ENCODE measurements at places on chromosomes 5 and 9.

GRCh38 chr9:87869082-87869481 lies 13.6 kb upstream of the SPATA31E1 start:
- no peak for DNase-seq

- no peak for DNase-seq
These were observed 15.5 kb downstream of the ZBTB34 start for GRCh38 chr9:126875756-126876510.

- no peak for DNase-seq
These were observed 98.1 kb downstream of the DOCK8 start for GRCh38 chr9:312596-313320.

GRCh38 chr5:132102101-132102701 lies 28.6 kb downstream of the CSF2 start:
- DNase-seq = no peak

DNA sequence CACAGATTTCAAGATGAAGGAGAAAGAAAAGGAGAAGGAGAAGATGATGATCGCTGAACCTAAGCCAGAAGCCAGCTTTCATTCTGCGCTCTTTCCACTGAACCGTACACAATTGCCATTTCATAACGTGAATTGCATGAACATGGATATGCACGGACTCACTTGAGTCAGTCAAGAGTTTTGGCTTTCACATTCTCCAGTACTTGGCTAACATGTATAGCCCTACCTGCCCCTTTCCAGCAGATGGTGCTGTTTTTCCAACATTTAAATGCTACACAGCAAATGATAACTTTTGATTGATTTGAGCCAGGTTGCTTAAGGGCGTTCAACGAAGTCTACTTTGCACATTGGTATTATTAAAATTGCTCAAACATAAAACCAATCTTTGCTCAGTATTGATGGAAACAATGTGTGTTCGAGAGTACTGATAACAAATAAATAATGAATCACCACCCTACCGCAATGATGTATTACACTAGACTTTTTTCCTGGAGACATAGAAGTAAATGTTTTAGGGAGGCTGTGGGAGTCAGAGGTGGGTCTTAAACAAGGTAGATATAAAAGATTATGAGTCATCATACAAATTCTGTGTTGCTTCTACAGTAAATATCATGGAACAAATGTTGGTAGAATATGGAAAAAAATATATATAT lies 196.4 kb downstream of the TRPM3 start:
- DNase-seq = peak; percentile 1

DNA sequence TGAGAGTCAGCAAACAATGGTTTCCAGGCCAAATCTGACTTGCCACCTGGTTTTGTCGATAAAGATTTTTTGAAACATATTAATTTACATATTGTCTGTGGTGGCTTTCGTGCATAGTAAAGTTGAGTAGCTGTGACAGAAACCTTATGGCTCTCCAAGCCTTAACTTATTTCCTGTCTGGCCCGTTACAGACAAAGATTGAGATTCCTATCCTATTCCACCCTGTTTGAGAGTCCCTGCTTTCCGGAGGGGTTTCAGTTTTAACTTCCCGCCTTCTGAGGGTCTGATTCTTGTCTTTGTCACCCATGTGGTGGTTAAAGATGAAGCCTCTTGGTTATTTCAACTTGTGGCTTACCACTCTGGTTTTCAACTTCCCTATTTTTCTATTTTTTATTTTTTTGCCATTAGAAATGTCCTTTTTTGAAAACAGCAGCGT lies 11.4 kb downstream of the OTULIN start:
- DNase-seq = no peak

- DNase-seq = peak; percentile 14
These were observed 121.6 kb downstream of the OXCT1 start for GRCh38 chr5:41748631-41749030.

- no peak for DNase-seq
These were observed 25.7 kb downstream of the NMUR2 start for GRCh38 chr5:152379331-152379730.

DNA sequence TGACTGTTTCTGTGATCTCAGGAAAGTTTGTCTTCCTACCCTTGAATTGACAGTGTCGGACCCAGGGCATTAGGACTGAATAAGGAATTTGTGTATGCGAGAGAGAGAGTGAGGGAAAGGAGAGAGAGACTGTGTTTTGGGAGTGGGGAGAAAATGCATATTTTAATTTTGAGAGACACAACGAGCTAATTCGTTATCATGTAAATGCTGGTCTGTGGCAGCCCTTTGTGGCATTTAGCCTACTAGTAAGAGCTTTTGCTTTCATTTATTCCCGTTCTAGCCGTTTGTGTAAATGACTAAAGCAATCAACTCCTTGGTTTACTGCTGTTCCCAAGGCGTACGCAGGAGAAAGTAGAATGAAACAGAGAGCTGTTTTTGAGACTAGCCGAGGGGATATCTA lies 79.8 kb upstream of the MAMDC2 start:
- DNase-seq = no peak

DNA sequence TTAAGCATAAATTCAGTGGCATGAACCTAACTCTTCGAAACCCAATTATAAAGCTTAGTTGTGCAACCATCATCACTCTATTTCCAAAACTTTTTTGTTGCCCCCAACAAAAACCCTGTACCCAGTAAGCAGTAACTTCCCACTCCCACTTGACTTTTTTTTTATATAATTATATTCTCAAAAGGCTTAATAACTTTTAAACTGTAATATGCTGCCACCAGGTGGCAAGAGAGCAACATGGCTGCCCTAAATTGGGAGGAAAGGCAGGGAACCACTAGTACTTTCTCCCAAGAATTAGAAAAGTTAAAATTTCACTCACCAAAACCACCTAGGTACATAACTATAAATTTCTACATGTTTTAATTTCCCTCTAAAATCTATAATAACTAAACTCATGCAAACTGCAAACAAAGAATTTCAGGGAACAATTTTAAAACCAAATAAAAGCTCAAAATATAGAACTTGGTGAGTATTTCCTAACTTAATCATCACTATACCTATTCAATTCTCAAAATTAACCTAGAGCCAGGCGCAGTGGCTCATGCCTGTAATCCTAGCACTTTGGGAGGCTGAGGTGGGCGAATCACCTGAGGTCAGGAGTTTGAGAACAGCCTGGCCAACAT lies 50.2 kb upstream of the RNF38 start:
- DNase-seq = no peak

- no peak for DNase-seq
These were observed 521.3 kb downstream of the EFNA5 start for GRCh38 chr5:107149243-107150005.

GRCh38 chr5:154743812-154744211 lies 11.4 kb upstream of the LARP1 start:
- DNase-seq = no peak

GRCh38 chr9:98108531-98109031 lies 10.4 kb downstream of the TRIM14 start:
- DNase-seq = no peak

DNA sequence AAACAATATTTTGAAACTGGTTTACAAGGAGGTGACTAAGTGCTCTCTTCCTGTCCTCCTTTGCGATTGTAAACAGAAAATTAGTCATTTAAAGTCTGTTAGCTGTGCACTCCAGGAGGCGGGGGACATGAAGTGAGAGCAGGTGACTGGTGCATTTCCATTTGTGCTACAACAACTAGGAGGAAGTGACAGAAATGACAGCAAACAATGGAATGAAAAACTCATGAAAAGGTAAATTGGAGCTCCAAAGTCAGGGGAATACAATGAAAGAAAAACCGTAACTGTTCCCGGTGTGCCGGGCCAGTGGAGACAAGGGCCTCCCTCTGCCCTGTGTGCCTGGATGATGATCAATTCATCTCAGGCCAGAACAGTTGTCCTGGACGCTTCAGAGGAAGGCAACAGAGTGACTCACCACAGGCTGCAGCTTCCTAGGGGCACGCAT lies 439.9 kb downstream of the GADD45G start:
- no peak for DNase-seq

GRCh38 chr5:56922922-56923321 lies 13.5 kb downstream of the SETD9 start:
- DNase-seq = no peak

- DNase-seq = no peak
These were observed 86.5 kb downstream of the BNC2 start for GRCh38 chr9:16784002-16784401.

GRCh38 chr9:130536701-130537107 lies 42.7 kb upstream of the FUBP3 start:
- DNase-seq = no peak

DNA sequence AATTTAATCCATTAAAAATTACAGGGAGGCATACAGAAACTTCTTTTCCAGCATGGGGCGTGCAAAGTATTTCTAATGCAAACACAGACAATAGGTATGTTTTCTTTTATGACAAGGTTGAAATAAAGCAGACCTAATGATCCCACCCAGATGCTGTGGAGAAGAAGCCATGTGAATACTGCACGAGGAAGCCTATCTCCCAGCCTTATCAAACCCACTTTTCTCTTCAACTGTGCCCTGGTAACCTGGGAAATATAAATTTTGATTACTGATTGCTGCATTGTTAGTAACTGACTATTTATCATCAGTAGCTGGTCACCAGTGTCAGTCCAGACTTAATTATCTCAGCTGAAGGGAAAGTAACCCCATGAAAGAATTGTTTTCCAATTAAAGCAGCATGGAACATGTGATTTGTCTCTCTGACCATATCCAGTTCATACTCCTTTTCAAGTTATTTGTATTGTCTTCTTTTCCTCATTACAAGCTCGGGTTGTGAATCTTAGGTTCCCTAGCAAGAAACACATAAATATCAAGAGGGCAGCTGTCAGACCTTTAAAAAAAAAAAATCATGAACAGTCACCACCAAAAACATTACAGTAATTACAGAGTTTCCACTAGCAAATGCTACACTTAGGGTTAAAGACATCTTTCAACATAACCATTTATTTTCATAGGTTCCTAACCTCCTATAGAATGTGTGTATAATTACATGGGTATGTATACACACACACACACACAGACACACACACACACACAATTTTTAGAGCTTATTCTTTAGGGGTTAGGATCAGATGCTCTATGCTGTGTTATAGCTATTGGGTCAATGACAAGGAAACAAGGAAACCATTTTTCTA lies 50.3 kb downstream of the SEMA6A start:
- DNase-seq = no peak

- DNase-seq = no peak
These were observed 137.3 kb upstream of the KIF2A start for GRCh38 chr5:62168506-62169281.

DNA sequence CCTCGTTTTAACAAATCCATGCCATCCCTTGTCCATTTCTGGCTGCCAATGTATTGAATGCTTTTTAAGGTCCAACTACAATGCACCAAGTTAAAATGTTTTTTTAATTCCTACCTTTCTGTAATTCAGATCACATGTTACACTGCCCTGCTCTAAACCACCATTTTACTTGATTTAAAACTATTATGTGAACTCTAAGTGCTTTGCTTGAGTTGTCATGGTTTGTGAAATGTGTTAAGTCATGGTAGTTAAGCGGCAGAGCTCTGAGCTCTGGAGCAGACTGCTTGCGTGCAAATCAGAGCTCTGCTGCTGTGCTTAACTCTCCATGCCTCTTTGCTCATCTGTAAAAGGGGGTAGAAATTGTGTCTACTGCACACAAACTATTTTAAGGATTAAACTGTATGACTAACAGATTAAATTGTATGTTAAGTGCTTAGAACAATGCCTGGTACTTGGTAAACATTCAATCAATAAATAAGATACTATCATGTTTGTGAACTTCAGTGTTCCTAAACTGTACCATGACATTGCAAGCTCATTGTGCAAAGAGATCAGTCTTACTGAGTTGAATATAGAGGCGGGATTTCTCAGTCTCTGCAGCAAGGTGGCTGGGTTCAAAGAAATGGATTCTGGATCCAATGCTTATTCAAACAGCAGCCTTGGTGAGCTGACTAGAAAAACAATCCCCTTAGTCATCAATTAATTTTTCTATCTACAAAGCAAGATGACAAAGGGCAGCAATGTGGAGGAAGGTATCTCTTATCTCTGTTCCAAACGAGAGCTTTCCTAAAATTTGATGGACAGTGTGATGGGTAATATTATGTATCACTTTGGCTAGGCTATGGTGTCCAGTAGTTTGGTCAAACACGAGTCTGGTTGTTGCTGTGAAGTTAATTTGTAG lies 16.1 kb upstream of the CMBL start:
- no peak for DNase-seq

GRCh38 chr9:21060919-21061561 lies 16.7 kb downstream of the IFNB1 start:
- no peak for DNase-seq

- no peak for DNase-seq
These were observed 7.7 kb downstream of the CXXC5 start for GRCh38 chr5:139655727-139656271.

- no peak for DNase-seq
These were observed 266.0 kb downstream of the DMAC1 start for GRCh38 chr9:7533376-7534090.

GRCh38 chr9:95005278-95006143 lies 279.0 kb downstream of the AOPEP start:
- no peak for DNase-seq

GRCh38 chr5:111495159-111495558 lies 17.2 kb downstream of the STARD4 start:
- no peak for DNase-seq

- DNase-seq = no peak
These were observed 7.9 kb upstream of the IER5L start for GRCh38 chr9:129185991-129186390.

- no peak for DNase-seq
These were observed 59.4 kb downstream of the GRAMD2B start for GRCh38 chr5:126482591-126482990.

GRCh38 chr5:125372694-125373631 lies 626.5 kb upstream of the ZNF608 start:
- DNase-seq = no peak

GRCh38 chr9:74775396-74775795 lies 112.3 kb downstream of the TRPM6 start:
- DNase-seq = no peak

- no peak for DNase-seq
These were observed 249.1 kb downstream of the GADD45G start for GRCh38 chr9:89853931-89854330.

- no peak for DNase-seq
These were observed 780 bp downstream of the CDC37L1 start for GRCh38 chr9:4680173-4680525.

DNA sequence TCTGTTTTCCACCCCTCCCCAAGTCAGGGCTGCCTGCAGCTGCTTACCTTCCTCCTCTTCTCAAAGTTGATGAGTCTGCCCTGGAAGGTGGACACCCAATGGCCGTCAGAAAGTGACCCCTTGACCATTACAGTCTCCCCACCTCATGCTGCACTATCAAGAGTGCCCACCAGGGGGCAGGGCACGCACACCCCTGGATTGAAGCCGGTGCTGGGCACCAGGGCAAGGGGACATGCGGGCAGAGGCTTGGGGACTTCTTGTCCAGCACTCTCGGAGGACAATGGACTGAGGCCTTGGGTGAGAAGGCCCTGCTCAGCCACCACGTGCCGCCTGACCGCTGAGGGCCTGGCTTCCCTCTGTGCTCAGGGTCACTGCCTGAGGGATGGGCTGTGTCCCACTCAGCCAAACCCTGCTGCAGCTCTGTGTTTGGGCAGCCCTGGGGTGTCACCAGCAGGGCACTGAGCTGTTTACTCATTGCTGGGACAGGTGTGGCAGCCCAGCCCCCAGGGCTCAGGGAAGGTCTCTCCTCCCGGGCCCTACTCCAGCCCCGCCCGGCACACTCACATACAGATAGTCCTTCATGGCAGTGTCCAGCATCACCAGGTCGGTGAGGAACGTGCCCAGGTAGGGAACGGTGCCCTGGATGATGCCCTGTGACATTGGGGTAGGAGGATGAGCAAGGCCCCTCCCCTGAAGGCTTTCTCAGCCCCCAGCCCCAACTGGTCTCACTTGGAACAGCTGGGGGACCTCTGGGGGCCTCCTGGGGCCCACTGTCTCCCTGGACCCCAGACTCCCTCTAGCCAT lies 17.7 kb downstream of the RALGDS start:
- peak; percentile 47 for DNase-seq
